Activated naive CD4-positive, alpha-beta T cell (primary cell): ENCODE measurements at places on chromosomes 1 and 21.

DNA sequence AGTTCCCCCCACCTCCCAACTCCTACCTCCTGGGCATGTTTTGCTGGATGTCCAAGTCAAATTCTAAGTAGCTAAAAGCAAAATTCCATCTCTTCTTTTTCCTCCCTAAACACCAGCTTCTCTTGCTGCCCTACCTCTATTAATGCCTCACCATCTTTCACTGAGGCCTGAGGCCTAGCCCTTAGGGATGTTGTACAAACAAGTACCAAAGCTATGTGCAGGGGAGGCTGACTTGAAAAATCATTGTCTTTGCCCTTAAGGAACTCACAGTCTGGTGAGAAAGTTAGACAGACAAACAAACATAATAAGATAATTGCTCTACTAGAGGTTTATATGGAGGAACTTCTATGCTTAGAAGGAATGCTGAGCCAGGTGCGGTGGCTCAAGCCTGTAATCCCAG, 25.3 kb upstream of the SYNC start:
- no peak for DNase-seq

DNA sequence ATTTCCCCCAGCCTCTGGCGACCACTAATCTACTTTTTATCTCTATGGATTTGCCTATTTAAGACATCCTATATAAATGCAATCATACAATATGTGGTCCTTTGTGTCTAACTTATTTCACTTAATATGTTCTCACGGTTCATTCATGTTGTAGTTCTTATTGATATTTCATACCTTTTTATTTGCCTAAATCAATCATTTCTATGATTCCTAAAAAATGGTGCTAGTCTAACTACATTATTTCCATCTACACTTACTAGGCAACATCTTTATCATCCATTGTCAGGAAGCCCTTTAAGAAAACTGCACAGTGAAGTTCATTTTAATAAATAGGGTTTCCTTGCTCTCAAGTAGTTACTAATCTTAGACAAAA, 380 bp upstream of the FBXO28 start:
- no peak for DNase-seq

DNA sequence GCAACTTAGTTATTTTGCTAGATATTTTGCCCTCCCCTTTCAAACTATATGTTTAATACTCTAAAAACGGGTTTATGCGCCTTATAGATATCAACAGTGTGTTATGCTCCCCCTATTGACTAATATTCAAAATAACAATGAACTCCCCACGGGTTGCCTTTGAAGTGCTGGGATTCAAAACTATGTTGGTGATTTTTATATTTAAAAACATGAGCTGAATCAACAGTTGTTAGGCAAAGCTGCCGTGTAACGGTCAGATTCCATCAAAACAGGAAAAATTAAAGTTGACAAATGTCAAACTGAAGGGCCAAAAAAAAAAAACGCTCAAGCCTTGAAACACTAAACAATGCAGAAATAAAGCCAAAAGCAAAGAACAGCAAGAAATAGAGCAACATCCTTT, 2.5 kb downstream of the TGFBR3 start:
- no peak for DNase-seq

DNA sequence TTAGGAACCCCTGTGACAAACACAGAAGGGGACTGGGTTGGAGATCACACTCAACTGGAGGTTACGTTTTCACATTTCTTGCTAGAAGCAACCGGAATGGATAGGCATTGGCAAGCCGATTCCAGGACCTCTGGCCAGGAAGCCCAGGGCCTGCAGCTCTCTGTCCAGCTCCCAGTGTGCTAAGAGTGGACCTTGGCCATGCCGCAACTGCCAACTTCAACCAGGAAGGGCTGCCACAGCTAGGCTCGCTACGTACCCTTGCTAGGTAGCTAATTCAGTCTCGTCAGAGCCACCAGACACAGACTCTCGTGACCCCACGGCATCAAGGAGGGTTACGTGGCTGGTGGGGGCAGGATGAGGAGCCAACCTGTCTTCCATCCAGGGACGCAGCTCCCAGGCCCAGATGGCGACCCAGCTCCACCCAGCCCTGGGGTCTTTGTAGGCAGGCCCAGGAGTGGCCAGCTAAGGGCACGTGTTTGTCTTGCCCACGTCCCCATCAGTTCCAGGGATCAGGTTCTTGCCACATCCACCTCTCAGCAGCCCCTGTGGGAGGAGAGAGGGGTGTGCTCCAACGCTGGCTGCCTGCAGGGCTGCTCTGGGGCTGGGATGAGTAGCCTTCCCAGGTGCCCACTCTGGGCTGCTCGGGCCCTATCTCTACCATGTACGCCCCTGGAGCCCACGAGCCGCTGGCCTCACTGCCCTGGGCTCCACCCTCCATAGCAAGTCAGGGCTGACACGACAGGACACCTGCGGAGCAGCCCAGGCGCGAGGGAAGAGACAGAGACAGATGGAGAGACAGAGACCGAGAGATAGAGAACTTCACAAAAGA, 39.2 kb downstream of the UBE2G2 start:
- DNase-seq, result no peak

DNA sequence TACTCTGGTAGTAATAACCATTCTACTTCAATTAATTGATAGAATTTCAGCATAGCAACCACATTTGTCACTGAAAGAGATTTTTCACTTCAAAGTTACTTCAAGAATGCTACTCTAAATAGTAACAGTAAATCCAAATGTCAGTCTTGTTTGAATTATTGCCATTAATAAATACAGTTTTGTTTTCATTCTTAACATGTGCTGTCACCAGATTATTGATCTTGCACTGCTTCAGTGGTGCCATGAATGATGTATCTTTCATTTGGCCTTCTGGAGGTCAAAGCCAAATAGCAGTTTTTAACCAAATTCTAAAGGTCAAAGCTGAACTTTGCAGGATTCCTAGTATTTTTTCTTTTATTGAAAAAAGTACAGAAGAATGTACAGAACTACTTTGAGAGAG, 199.5 kb downstream of the PATJ start:
- no peak for DNase-seq

- DNase-seq, result no peak
Measured at GRCh38 chr1:192045131-192045530, 113.1 kb upstream of the RGS18 start.

- DNase-seq, result no peak
Measured at GRCh38 chr21:29585462-29585861, 286.7 kb downstream of the BACH1 start.

DNA sequence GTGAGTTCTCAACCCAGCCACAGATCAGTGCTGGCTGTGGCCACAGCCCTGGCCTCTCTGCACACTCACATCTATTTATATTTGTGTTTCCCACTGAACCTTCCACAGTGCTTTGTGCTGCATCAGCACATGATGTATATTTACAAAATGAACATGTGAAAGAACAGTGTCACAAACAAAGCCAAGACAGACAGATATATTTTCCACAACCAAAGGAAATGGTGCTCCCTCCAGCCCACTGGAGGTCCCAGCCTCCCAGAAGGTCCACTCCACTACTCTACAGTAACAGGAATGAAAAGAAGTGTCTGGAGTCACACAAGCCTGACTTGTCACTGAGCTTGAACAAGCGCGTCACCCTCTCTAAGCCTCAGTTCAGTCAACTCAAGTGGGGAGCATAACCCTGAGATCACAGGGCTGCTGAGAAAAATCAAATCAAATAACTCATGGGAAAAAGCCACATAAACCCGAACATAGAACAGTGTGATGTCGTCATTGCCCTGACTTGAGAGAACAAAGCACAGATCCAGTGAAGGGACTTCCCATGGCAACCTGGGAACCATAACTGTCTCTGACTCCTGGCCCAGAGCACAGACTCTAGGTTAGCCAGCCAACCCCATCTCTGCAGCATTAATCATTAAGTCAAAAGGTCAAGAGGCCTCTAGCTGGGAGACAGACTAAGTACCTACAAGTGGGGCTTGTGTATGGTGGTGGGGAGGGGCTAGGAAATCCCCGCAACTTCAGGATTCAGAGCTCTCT, 121.2 kb downstream of the TRABD2B start:
- no peak for DNase-seq

- peak; percentile 33 for DNase-seq
Measured at GRCh38 chr1:204763773-204764427, 78.4 kb upstream of the LRRN2 start.

- no peak for DNase-seq
Measured at GRCh38 chr1:47906009-47906432, 91.2 kb downstream of the TRABD2B start.

DNA sequence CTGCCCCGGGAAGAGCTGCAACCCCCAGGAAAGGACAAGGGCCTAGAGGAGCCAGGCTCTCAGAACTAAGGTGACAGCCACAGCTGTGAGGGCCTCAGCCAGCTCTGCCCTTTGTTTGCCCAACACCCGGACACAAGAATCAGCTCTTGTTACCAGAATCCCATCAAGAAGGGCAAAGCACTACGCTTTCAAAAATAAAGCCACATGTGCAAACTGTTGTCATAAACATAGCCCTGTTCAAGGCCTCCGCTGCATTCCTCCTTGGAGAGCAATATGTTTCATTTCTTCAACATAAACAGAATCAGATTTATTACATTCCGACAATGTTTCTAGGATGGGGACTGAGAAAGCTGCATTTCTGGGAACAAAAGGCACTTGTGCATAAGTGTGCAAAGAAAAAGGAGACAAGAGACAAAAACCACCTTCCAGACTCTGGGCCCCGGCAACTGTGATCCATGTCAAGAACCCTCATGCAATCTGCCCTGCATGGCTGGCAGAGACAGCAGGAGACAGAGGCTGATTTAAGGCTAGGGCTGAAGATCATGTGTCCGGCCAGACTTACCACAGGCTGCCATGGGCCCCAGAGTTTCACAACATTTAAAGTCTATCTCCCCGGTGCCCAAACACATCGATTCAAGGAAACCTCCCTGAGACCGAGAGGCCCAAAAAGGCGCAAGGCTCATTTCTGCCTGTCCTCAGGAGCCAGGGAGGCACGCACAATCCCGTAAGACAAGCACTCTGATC, 71.0 kb downstream of the SSBP3 start:
- DNase-seq, result no peak

DNA sequence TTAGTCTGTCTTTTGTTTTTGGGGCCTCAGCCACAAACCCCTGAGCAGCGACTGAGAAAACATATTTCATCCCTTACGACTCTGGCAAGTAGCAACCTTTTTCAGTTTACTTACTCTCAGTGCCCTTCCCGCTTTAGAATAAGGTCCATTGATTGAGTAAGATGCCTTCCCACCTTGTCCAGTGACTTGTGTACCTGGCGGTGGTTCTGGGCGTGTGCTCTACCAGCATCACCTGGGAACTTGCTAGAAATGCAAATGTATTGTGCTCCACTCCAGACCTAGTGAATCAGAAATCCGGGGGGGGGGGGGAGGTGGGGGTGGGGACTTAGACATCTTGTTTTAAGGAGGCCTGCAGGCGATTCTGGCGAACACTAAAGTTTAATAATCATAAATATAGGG, 72.1 kb downstream of the S1PR1 start:
- DNase-seq, result no peak

DNA sequence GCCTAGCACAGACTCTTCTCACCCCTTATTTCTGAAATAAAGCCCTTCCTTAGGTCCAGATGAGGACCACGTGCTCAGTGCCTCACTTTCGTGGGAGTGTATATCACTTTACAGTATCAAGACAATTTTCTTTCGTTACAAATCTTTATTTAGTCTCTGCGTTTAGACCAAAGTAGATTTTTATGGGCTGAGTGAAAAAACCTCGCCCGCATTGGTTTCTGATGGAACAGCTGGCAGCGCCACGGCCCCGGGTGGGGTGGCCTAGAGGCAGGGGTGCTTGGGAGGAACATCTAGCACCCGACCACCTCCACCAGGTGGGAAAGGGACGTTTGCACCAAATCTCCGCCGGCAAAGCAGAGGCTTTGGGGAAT, 7.6 kb downstream of the SIM2 start:
- no peak for DNase-seq

DNA sequence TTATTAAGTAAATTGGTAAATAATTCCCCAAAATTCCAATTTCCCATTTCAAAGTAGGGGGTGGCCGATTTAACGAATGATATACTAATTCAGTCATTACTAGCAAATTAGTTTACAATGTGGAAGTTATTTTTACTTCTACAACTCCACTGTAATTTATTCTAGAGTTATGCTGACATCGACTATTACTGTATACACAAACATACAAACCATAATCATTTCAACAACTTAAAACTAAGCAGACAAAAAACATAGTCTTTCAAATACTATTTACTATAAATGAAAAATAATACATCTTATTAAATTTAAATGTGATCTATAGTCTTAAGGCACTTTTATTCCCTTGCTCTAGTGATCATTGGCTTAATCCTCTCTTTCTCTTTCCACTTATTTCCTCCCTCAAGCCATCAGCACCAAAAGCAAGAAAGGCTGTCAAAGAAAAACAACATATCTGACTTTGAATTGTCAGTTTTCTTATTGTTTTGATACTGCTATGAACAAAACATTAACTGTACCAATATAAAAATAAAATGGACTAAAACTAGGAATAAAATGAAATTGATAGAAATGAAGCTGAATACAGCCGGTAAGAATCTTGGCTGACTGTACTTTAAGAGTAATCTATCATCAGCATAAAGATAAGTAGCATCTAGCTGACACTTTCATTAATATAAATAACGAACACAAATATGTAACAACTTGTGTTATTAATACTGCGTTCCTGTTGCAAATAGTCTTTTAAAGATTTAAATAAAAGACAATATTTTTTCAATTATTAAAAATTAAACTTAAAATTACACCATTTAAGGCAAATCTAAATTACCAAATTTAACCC, 4.1 kb downstream of the CDC42BPA start:
- DNase-seq, result no peak

- DNase-seq, result no peak
Measured at GRCh38 chr1:17297991-17298390, 10.0 kb upstream of the PADI4 start.

GRCh38 chr1:67241200-67241746, 66.4 kb upstream of the IL12RB2 start:
- no peak for DNase-seq

- no peak for DNase-seq
Measured at GRCh38 chr1:207866471-207867135, 44.3 kb downstream of the CD34 start.

- DNase-seq, result no peak
Measured at GRCh38 chr1:194445244-194445643, 1258.8 kb upstream of the B3GALT2 start.

DNA sequence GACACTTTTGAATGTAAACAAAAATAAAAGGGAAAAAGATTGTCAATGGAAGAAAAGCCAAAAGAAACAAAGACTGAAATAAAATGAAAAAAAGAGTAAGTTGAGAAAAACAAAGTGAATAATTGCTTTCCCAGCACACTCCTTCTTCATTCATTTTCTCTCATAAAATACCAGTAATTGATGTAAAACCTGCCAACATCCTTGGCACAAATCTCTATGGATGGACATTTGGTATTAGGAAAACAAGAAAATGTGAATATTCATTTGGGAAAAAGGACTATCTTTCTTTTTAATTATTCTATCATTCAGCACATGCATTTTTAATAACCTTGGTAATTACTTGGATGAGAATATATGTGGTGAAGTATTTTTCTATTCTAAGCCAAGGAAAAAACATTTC, 204.4 kb upstream of the TNR start:
- no peak for DNase-seq

GRCh38 chr1:9429342-9429711, 109.9 kb upstream of the SLC25A33 start:
- no peak for DNase-seq
